PC-9 (cell line): ENCODE measurements at places on chromosomes 2 and 18. TPM values are rescaled to one million over a fixed set of nuclear protein-coding genes. Genes with fewer than 3 reads are reported as not detected.

DNA sequence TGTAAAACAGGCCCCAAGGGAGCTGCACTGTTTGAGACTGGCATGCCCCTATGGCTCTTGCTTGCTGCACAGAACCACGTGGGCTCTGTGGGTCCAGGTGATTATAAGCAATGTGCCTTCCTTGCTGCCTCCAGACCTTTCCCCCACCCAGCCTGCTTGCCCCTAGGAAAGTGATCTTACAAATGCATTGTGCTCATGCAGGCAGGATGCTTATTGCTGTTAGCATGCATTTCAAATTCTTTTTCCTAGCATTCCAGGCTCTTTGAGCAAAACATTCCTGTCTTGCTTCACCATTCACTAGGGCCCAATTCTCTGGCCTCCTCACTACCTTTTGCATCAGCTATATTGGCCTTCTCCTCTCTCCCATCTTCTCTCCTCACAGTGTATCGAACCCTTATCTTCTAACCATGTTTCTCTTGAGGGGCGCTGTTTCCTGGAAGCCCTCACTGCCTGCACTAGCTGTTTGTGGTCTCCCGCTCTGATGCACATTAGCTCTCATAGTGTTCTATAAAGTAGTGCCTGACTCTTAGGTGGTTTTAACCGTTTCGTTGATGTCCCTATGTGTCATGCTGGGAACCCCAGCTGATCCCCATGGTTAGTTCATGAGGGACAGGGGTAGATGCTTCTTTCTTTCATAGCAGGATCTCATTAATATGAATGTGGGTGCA lies 152.9 kb upstream of the EPAS1 start:
- H3K27ac ChIP-seq, result no peak overlapping the region
- DNase-seq, result no peak
- 0 out of 2 replicates have a peak, but pooled peaks cover 3% of the 10 kb centered on the region for H3K36me3 ChIP-seq
- no peaks in the 10 kb centered on the region for H3K27me3 ChIP-seq
- H3K4me1 ChIP-seq, result peaks cover 46% of the 10 kb centered on the region

GRCh38 chr2:18831916-18832510 lies 242.6 kb upstream of the NT5C1B start:
- H3K27ac ChIP-seq, result no peak overlapping the region
- H3K27me3 ChIP-seq, result no peaks in the 10 kb centered on the region
- no peaks in the 10 kb centered on the region for H3K36me3 ChIP-seq
- DNase-seq, result peak; percentile 65

- DNase-seq, result peak; percentile 20
- no peaks in the 10 kb centered on the region for H3K27me3 ChIP-seq
- no peak overlapping the region for H3K4me3 ChIP-seq
- peaks cover 30% of the 10 kb centered on the region for H3K4me1 ChIP-seq
Observed at GRCh38 chr2:172701250-172701649, 34.4 kb upstream of the RAPGEF4 start.

DNA sequence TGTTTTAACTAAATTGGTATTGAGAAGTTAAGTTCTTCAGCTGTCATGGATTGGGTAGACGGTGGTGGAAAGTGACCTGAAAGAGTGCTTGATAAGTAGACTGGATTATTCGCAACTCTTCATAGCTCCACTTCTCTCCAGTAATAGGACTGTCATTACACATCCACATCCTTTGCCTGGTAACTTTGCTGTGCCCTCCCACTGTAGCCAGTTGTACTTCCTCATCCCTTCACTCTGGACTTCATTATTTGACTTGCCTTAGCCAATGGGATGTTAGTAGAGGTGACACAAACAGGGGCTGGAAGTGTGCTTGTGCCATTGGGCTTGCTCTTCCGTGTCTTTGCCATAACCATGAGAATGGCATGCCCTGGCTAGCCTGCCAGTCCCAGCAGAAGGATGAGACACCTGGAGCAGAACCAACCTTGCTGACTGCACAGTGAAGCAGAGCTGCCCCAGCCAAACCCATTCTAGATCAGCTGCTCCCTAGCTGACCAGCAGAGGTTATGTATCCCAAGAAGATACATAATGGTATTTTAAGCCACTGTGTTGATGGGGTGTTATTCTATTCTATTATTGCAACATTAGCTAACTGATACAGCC lies 16.9 kb downstream of the QPCT start:
- H3K27me3 ChIP-seq, result no peaks in the 10 kb centered on the region
- DNase-seq, result no peak
- H3K4me1 ChIP-seq, result peaks cover 13% of the 10 kb centered on the region
- H3K36me3 ChIP-seq, result no peaks in the 10 kb centered on the region

Gene ANKMY1
- total RNA-seq, result 85.7 and 94.8 TPM in 2 replicates

Gene SERTAD2
- 27.3 and 31.4 TPM in 2 replicates for total RNA-seq

GRCh38 chr2:159946326-159946999 lies 116.0 kb downstream of the PLA2R1 start:
- H3K27me3 ChIP-seq, result no peaks in the 10 kb centered on the region
- no peaks in the 10 kb centered on the region for H3K36me3 ChIP-seq
- H3K4me1 ChIP-seq, result no peaks in the 10 kb centered on the region
- H3K4me3 ChIP-seq, result no peak overlapping the region
- no peak overlapping the region for H3K27ac ChIP-seq

Gene MOCOS
- total RNA-seq, result 22.7 and 30.4 TPM in 2 replicates

Gene GPAT2
- 9.1 and 11.0 TPM in 2 replicates for total RNA-seq

DNA sequence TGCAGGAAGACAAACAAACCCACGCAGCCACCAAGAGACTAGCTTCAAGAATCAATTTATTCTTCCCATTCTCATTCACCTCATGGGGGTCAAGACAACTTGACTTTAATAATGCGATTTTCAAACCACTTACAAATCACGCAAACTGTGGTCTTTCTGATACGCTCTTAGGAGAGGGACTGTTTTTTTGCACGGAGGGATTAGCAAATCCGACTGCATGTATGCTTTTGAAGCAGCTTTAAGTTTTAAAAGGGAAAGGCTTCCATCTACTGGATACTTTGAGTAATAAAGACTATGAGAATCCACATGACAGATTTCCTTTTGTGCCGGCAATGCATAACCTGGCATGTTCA lies 322.9 kb upstream of the KCNJ3 start:
- H3K36me3 ChIP-seq, result no peaks in the 10 kb centered on the region
- no peak for DNase-seq
- no peak overlapping the region for H3K4me3 ChIP-seq
- H3K4me1 ChIP-seq, result no peaks in the 10 kb centered on the region

Gene UCN
- total RNA-seq, result 2.8 and 4.6 TPM in 2 replicates

Gene THADA
- total RNA-seq, result 28.1 and 30.5 TPM in 2 replicates

DNA sequence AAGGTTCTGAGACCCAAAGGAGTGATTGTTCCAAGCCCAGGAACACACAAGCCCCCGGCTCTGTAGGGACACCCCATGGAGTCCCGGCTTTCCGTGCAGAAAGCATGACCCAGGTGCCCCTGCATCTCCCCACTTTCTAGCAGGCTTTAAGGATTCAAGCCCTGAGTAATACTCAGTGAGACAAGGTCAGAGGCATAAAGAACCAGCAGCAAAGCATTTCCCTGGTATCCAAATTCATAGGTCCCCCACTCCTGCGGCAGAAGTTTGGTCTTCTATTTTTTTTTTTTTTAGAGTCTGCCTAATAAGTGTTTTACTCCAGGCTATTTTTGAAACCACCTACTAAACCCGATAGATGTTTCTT lies 16.3 kb downstream of the TSHZ1 start:
- no peak overlapping the region for H3K4me3 ChIP-seq
- H3K27me3 ChIP-seq, result no peaks in the 10 kb centered on the region
- no peaks in the 10 kb centered on the region for H3K36me3 ChIP-seq
- no peaks in the 10 kb centered on the region for H3K4me1 ChIP-seq

Gene CD302
- 1.5 and 2.6 TPM in 2 replicates for total RNA-seq

Gene LYPD1
- total RNA-seq, result 5.1 and 10.3 TPM in 2 replicates

GRCh38 chr2:160812830-160813505 lies 319.4 kb upstream of the RBMS1 start:
- H3K27me3 ChIP-seq, result no peaks in the 10 kb centered on the region
- H3K4me3 ChIP-seq, result no peak overlapping the region
- DNase-seq, result no peak

Gene NCKAP1
- 274 and 308 TPM in 2 replicates for total RNA-seq
